ENCODE measurements at places on chromosomes 7 and 10. TPM values are rescaled to one million over a fixed set of nuclear protein-coding genes. Genes with fewer than 3 reads are reported as not detected.

IGFBP3 gene
- 20.1 TPM for total RNA-seq

DYNC1I1 gene
- 4.4 TPM for total RNA-seq

CUBN gene
- total RNA-seq: 2.0 TPM

ERVW-1 gene
- 0.02 TPM for total RNA-seq

SPDYE1 gene
- not detected for total RNA-seq

FAM241B gene
- total RNA-seq: 1.9 TPM

CALHM2 gene
- total RNA-seq: 37.7 TPM

ASB10 gene
- not detected for total RNA-seq

GDF10 gene
- not detected for total RNA-seq

TRIM50 gene
- total RNA-seq: not detected

GRCh38 chr10:96987842-96988175, 155.7 kb downstream of the LCOR start:
- DNase-seq: peak; percentile 21

DNA sequence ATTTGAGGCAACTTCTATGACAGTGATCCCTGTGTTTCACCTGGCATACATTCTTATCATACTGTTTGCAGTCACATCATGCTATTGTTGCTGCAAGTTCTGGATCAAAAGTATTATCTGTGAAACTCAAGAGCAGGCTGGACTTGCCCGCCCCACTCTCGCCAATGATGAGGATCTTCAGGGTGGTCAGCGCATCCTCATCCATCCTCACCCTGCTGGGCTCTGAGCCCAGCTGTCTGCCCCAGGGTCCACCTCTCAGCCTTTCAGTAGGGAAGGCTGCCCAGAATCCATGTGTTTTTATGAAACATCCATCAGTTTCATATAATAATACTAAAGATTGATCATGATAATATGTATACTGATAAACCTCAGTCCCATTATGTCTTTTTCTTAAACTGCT, 55.4 kb upstream of the KIF5B start:
- no peak for DNase-seq

DNA sequence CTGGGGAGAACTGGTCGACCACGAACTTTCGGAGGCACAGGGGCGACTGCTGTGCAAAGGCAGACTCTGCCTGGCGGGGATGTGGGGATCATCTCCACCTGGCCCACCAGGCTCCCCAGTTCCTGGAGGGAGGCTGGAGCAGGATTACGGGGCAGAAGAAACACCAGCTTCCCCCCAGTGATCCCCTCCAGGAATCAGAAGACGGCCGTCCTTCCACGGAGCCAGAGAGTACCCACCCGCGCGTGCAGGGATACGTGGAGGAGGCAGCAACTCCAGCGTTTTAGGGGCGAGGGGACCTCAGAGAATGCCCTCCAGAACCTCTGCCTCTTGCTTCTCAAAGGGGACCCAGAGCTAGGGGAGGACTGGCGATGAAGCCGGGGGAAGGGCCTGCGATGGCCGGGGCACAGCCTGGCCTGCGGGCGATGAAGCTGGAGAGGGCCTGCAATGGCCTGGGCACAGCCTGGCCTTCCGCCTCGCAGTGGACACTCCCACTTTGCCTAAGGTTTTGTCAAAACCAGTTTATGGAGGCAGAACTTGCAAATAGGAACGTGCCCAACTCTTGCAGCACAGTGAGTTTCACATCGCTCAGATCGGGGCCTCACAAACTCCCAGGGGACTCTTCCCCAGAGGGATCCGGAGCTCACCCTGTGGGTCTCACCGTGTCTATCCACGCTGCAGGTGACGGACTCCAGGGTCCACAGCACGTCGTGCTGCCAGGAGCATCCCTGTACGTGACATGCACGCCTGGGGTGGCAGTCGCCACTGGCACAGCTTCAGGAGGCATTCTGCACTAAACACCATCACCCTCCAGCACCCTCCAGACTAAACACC, 77.9 kb upstream of the PDGFA start:
- DNase-seq: no peak

DNA sequence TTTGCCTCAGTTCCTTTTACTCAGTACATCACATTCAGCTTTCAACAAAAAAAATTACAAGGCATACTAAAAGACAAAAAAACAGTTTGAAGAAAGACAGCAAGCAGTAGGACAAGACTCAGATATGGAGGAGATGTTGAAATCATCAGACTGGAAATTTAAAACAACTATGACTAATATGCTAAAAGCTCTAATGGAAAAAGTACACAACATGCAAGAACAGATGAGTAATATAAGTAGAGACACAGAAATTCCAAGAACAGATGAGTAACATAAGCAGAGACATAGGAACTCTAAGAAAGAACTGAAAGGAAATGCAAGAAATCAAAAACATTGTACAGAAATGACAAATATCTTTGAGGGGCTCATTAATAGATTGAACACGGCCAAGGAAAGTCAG, 402.6 kb downstream of the NEBL start:
- DNase-seq: peak; percentile 15

DNA sequence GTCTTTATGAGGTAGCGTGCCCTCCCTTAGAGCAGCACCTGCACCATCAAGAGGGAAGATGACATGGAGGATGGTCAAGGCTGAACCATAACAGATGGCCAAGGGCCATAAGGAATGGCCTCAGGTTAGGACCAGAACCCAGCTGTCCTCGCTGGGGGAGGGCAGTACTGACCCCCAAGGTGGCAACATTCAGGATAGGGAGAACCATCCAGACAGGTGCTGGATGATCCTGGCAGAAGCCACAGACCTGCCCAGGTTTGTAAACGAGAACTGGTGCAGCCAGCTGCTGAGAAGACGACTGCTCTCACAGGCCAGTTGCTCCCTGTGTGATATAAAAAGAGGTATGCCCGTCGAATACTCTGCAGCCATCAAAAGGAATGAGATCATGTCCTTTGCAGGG, 320.4 kb downstream of the GLRX3 start:
- DNase-seq: no peak

- peak; percentile 38 for DNase-seq
Measured at GRCh38 chr10:70679498-70679897, 7.2 kb downstream of the ADAMTS14 start.

DNA sequence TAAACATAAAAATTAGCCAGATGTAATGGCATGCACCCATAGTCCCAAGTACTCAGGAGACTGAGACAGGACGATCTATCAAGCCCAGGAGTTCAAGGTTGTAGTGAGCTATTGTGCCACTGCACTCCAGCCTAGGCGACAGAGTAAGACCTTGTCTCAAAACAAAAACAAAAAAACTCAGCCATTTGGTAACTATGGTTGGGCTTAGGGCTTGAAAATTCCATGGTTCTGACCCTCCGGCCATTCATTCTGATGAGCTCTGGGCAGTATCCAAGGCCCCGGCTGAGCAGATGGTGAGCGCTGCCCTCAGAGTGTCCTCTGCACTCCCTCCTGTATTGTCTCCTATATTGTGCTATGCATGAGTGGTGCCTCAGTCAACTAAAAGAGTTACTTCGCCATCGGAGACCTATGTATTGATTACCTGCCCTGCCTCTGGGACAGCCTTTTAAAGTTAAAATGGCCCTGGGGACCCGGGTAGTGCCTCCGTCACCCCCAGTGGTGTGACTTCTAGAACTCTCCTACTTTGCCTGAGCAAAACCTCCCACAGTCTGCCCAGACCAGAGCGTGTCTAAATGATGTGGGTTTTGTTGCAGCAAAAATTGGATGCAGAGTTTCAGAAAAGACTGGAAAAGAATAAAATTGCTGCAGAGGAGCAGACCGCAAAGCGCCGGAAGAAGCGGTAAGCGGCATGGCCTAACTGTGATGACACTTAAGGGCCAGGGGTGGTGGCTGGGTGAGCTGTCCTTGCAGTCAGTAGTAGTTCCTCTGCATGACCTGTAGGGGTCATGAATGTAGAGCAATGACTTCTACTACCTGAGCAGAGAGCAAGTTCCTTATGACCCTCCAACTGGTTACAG, 8.1 kb downstream of the PRKRIP1 start:
- peak; percentile 67 for DNase-seq

DNA sequence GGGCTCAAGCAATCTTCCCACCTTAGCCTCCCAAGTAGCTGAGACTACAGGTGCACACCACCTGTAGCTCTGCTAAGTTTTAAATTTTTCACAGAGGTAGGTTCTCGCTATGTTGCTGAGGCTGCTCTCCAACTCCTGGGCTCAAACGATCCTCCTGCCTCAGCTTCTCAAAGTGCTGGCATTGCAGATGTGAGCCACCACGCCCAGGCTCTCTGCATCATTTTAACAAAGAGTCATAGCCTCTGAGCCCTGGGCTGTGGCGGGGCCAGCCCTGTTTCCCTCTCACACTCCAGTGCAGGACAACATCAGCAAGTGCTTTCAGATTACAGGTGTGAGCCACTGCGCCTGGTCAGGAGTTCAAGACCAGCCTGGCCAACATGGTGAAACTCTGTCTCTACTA, 102.5 kb downstream of the COL26A1 start:
- no peak for DNase-seq

DNA sequence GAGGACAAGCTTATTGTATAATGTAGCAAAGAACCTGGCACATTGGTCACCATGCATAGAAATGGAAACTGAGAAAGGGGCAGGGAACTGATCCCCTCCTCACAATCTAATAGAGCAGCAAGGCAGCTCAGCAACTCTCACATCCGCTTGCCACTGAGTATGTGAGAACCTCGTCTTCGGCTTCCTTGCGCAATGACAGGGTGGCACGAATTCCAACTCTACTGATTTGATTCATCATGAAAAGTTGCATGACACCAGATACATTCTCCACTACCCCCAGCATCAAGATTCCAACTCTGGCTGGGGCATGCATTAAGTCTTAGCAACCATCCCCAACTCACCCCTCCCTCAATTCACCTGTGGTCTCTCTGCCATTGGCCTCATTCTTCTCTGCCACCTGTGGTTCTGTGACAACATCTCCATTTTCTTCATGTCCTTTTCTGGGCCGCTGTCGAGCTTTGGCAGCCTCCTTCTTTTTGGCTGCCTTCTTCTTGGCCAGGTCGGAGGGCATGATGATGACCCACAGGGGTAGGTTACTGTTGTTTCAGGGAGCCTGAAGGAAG, 976 bp downstream of the ABCF2 start:
- no peak for DNase-seq

DNA sequence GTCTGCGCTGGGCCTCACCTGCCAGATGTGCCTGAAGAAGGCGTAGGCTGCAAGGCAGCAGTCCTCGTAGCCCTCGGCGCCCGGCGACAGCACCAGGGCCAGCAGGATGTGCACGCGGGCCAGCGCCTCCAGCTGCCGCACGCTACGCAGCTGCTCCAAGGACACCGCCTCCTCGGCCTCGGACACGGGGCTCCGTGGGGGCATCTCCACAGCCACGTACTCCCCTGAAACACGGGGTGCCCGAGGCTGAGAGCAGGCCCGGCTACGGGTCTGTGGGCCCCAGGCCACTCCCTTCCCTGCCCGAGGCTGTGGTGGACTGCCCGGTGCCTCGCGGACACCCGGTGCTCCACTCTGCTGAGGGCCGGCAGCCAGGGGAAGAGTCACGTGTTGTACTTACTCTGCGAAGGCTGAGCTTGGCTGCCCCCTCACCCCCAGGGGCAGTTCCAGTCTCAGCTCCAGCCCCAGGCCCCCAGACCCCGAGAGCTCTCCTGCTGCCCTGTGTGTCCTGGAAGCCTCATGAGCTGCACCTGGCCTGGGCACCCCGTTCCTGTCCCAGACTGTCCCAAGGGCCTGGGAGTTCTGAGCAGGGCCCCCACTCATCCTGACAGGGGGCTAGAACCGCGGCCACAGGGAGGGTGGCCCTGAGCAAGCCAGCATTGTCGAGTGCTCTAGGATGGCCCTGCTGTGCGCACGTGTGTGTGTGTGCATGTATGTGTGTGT, 62.8 kb downstream of the CFAP46 start:
- DNase-seq: no peak

DNA sequence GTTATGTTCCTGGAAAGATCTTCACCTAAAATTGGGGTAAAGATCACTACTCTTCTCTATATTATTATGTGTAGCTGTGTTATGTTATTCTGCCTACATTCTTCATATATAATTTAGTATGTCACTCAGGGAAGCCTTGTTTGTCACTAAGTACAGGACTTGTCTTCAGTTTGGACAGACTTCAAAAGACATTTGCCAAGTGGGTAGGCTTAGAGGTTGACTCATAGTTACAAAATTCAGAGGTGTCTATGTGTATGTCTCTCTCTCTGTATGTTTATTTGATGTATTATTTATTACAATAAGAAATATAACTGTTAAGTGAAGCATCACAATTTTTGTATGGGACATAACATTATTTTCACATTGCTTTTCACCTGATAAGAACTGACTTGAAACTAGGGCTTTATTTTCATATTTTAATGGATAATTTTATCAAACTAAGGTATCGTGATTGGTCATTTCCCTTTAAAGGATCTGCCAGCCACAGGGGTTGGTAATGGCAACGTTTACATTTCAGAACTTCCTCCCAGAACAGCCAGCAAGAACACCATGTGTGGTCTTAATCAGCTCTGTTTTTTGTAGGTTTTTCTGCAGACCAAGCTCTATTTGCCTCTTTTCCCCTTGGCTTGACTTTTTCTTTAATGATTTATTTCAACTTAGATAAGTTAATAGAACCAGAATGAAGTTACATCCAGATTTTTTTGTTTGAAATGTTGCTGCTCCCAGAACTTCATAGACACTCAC, 262.1 kb upstream of the CACNA2D1 start:
- DNase-seq: peak; percentile 10

- no peak for DNase-seq
Measured at GRCh38 chr10:132564690-132565089, 27.1 kb downstream of the INPP5A start.

- DNase-seq: no peak
Measured at GRCh38 chr7:44709011-44709915, 39.4 kb upstream of the ZMIZ2 start.

- DNase-seq: peak; percentile 4
Measured at GRCh38 chr7:13551503-13551902, 438.0 kb downstream of the ETV1 start.

- no peak for DNase-seq
Measured at GRCh38 chr10:35300063-35300699, 36.1 kb upstream of the CCNY start.

DNA sequence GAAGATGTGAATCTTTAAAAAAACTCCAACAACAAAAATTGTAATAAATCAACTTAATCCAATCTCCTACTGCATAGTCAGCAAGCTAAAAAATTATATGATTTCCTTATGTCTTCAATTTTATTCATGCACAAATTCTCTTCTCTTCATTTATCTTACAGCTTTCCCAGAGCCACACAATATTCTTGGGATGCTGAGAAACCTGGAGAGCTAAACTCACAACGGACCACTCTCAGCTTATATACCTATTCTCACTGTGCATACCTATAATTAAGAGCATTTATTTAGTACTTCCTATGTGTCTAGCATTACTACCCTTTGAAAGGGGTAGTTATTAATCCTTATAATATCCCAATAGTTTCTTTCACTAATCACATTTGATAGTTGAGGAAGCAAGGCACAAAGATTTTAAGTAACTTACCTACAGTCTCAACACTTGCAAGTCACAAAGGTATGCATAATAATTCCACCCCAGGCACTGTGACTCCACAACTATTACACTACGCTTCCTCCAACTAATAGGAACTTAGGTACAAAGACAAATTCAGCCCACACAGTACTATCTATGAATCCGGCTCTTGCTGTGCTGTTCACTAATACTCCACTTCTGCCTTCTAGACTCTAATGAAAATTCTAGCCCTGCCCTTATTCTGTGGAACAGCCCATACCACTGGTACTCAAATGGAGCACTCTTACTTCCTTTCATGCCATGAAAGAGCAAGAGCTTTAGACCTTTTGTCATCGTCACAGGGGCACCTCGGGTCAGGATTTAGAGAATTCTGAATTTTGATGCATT, 5.1 kb downstream of the CCDC71L start:
- peak; percentile 54 for DNase-seq

GRCh38 chr7:2109251-2109872, 123.4 kb downstream of the MAD1L1 start:
- DNase-seq: no peak

GRCh38 chr10:31188792-31189406, 130.1 kb upstream of the ZEB1 start:
- DNase-seq: no peak
